Omental fat pad (tissue), 4 donors: ENCODE measurements at places on chromosomes 6 and 20.
A peak's percentile ranks its signal among the peaks of the same experiment; 100 is the strongest.

- DNase-seq, result no peak
Observed at GRCh38 chr6:37922563-37922962, 103.0 kb downstream of the ZFAND3 start.

- DNase-seq, result no peak
Observed at GRCh38 chr6:89145956-89146717, at the start of gene PM20D2. PM20D2 (plus strand) TSS chr6:89146055; CDS start chr6:89146145, 90 bp downstream.

GRCh38 chr6:146666909-146667308 is 68.1 kb downstream of the ADGB start:
- DNase-seq, result no peak

DNA sequence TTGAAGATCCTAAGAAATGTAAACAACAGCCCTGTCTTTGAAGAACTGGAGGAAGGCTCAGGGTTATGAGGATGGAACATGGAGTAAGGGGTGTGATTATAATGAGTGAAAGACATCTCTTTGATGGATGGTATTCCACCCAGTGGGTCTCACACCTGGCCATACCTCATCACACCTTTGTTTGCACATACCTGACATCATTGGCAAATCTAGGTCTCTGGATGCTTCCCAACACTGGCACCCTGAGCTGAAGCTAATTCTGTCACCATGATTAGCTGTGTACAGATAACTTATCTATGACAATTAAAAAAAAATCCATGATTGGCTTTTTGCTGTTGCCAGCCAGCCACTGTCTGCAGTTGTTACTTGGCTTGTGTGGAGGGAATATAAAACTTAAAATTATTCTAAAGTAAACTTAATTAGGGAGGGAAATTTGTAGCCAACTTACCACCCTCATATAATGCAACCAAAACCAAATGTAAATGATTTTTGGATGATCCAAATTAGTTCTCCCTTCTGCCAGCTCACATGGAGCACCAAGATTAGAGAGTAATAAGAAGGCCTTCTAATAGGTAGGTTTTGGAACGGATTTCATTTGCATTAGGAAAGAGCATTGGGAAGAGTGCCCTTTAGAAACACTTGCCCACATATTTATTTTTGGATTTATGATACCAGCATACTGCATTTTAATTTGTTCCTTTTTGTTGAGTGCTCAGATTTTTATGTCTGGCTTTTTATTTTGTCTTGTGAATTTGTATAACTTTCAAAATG is 249.5 kb downstream of the SOX4 start:
- DNase-seq, result no peak

DNA sequence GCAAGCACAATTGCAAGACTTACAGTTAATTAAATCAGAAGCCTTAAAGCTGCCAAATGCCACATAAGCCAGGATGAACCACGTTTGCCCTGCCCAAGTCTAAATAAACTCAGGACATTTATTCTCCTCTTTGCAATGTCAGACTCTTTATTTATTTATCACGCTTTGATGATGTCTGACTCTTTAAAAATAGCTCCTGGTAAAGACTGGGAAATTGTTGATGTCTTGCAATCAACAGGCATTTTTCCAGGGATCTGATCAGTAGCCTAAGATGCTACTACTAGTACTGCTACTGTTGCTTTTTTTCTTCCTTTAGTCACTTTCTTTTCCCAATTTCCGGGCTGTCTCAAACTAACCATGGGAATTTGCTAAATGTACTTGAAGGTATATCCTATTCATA is 365.8 kb upstream of the MARCKS start:
- DNase-seq, result no peak

DNA sequence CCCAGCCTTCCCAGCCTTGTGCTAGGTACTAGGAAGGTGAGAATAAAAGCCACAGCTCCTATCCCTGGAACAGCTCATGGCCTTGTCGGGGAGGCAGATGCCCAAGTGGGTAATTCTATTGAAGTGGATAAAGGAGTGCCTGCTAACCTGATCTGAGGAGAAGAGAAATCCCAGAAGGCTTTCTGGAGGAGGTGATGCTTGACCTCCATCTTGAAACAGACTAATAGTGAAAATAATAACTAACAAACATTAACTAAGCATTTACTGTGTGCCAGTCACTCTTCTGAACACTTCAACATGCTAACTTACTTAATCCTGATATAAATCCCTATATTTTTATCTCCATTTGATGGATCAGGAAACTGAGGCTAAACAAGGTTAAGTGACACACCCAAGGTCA is 493.2 kb upstream of the CHD6 start:
- DNase-seq, result no peak

DNA sequence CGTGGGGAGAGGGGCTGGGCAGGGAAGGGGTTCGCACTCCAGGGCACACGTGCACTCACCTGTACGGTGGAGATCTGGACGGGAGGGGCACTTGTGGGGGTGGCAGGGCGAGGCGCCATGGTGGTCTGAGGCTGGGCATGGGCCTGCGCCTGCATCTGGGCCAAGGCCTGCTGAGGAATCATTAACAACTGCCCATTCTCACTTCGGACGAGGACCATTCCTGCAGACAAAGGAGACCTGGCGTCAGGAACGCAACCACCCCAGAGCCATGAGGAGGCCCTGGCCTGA is 51.2 kb downstream of the TAF4 start:
- DNase-seq, result no peak

GRCh38 chr6:71127374-71127773 is 161.2 kb upstream of the OGFRL1 start:
- no peak for DNase-seq

- peak; percentile 30 for DNase-seq
Observed at GRCh38 chr20:17431621-17432364, 99.4 kb downstream of the BFSP1 start.

DNA sequence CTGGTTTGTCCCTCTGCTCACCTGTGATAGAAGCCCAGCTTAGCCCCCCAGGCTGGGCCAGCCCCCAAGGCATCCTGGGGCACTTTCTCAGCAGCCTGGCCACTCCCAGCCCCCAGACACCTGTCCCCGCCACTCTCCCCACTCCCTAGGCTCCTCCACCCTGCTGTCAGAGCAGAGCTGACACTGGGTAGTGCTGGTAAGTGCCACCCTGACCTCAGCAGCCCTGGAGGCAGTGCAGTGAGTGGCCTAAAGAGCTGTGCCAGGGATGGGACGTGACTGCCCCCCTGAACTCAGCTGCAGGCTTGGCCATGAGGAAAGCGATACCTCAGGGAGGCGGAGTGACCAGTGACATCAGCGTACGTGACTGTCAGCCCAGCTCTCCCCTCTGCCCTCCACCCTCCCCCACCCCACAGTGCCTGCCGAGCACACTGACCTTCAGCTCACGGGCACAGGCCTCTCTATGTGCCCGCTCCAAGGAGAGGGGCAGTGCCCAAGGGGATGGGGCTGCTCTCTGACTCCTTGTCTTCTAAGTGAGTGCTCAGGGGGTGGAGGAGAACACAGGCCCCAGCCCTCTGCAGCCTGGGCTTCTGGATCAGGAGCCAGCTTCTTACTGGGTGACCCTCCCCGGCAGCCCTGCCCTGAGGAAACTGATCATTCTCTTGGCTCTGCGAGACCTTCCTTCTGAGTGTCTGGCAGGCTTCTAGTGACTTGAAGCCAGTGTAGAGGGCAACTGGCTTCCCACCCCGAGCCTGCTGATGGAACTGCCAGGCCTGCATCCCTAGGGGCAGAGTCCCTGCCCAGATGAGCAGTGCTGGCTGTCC is 172.7 kb downstream of the MRPL14 start:
- DNase-seq, result no peak

DNA sequence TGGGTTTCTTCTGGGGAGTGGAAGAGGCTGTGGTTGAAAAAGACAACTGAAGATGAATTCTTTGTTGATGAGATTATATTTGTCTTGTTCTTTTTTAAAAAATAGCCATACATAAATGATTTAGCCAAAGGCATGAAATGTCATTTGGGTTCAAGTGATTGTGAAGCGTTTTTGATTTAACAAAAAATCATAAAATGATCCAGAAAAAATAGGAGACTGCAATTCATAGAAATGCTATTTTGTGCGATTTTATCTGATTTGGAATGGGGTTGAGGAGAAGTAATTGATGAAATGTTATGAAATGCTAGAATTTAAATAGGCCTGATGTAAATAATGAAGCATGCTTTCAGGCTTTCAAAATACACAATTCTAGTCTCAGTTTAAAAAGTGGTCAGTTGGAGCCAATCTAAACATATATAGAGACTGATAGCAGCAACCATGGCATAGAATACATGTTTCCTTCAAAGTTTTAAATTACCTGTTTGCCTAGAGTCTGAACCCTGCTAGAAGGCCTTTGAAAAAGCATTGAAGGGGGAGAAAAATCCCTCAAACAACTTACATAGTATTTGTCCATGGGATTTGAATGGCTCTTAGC is 21.8 kb downstream of the PFDN4 start:
- DNase-seq, result no peak

- DNase-seq, result no peak
Observed at GRCh38 chr6:57104336-57104735, 14.3 kb downstream of the ZNF451 start.

DNA sequence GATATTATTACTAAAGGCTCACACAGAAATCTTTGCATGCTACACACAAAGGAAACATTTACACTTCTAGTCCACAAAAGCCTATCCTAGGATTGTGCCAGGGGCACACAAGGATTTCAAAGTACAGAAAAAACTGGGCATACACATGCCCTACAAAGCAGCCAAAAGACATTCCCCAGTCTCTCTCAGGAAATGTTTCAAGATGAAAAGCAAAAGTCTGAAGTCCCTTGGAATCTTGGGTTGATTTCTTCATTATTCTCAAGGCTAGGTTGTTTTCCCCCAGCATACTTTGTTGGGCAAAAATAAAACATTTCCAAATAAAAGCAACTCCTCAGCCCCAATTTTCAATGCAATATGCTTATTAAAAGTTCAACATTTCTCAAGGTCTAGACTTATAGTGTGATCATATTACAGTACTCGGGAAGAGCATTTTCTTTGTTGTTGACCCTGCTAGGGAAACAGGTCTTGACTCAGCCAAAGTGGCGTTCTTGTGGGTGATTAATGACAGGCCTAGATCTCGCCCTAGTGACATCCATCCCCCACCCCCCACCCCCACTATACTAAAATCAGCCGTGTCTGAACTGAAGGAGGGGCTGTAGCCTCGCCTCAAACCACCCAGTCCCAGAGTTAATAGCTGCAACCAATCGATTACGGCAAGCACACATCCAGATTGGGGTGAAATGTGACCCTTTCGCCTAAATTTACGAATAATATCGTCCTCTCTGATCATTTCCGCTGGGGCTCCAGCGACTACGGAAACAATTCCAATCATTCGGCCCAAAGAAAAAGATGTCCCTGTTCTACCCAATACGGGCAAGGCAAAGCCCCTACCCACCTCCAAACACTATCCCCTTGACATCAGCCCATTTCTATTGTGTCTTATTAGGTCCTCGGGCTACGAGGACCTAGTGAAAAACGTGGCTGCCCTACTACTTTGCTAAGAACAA is 1.4 kb downstream of the AKIRIN2 start:
- no peak for DNase-seq

DNA sequence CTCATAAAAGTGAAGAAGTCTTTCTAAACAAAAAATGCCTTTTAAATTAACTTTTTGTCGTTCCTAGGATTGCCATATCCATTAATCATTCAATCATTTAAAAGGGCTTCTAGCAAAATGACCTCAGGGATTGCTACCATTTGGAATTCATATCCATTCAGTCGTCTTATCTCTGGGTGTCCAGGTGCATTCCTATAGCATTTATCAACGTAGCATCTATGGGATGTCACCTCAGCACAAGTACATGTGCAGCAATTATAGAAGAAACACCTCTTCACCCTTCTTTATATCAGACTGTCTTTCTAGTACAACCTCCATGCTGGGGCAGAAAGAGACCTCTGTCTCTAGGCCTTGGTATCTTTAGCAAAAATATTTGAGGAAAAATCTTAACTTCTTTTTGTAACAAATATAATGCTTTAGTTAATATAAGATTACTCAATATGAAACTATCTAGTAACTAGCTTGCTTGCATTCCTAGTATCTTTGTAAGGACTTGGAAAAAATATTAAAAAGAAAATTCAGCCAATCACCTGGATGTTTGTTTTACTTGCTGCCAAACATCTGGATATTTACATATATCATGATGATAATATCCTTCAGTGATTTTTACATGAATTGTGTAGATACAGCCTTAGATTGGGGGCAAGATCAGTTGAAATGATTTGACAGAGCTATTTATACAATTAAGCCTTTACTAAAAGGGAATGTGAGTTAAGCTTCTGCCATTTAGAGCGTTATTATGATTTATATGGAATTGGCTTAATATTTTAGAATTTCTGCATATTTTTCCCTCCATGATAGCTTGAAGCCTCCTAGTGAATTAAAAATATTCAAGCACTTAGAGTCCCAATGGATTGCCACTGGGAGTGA is 356.8 kb downstream of the HDGFL1 start:
- no peak for DNase-seq

- no peak for DNase-seq
Observed at GRCh38 chr6:165769401-165769800, 106.4 kb upstream of the PDE10A start.

DNA sequence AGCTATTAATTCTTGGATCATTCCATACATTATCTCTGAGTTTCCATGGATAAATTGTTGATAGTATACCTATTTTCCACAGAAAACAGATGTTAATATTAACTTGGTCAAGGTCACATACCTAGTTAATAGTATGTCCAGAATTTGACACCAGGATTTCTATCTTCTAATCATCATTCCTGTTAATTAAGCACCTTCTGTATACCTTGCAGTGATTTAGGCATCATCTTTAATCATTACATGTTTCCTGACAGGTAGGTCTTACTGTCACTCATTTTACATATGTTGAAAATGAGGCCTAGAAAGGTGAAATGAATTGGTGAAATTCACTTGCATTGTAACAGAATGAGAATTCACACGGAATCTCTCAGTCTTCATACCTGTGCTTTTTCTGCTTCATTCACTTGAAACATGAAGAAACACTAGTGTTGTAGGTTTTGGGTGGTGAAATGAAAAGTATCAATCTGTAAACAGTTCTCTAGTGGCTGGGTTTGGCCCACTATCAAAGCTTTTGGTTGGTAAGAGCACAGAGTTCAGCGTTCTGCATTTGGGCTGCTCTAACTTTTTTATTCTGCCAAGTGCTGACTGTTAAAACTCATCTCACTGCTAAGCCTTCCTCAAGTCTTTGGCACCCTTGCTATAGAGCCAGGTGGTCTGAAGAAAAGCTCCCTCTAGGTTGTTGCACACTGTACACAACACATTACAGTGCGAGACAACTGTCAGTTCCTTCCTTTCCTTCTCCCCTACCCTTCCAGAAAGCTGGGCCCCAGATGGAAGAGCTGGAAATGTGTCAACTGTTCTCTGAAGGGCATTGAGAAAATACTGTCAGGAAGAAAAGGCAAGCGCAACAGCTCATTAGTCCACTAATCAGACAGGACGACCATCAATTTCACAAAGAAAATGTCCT is 57.8 kb upstream of the C20orf144 start:
- no peak for DNase-seq

- no peak for DNase-seq
Observed at GRCh38 chr6:75893776-75894152, 144.7 kb downstream of the MYO6 start.

- DNase-seq, result no peak
Observed at GRCh38 chr20:36051318-36052116, 83.1 kb downstream of the CNBD2 start.
